Keratinocyte (primary cell): ENCODE measurements at places on chromosomes 6 and 20. TPM values are rescaled to one million over a fixed set of nuclear protein-coding genes. Genes with fewer than 3 reads are reported as not detected.

The UBE2C gene
- 9.1 to 69.8 TPM (median 46.6 TPM) in 3 replicates for polyA plus RNA-seq

DNA sequence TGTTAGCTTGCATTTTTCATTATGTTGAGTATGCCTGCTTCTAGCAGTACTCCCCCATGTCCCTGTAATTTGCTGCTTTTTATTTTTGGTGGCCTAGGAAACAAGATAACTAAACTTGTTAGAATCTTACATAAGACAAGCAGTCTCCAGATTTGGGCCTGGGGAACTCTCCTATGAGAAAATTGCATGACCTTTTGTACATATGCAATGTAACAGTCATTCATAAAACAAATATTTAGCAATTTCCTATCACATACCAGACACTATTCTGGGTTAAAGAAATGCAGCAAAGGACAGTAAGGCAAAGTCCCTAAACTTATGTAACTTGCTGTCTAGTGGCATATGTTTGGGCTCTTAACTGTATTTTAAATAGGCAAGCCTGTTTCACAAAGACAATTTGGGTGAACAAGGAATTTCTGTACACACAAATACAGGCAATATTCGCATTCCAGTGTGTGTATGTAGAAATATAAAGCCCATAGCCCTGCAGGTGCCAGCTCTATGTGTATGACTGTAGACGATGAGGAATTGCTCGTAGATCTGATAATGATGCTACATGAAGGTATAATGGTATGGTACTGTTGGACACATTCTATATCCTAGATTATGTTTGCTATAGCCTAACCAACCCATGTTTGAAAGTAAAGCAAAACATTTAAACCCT is 305.2 kb upstream of the CITED2 start:
- DNase-seq, result no peak

The OR2H2 gene
- not detected in 3 replicates for polyA plus RNA-seq

The PRICKLE4 gene
- 0.13 to 0.61 TPM (median 0.32 TPM) in 3 replicates for polyA plus RNA-seq

DNA sequence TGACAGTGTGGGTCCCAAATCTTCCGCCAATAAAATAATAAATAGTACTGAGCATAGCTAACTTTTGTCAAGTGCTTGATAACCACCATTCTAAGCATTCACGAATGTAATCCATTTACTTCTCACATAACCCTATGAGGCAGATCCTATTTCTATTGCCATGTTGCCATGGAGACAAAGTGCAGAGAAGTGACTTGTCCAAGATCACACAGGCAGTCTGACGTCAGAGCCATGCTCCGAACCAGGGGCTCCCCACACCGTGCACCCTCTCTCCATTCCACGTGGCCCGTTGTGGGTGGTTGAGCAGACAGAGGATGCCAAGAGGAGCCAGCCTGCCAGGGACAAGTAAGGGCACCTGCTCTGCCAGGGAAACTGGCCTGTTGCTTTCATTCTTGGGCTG is 38.9 kb downstream of the CDH22 start:
- no peak for DNase-seq

- no peak for DNase-seq
These were observed 403.3 kb downstream of the TAF4 start for GRCh38 chr20:61662226-61662967.

The TFAP2D gene
- polyA plus RNA-seq, result not detected in 3 replicates

The GCNT2 gene
- 5.6 to 9.3 TPM (median 7.3 TPM) in 3 replicates for polyA plus RNA-seq

DNA sequence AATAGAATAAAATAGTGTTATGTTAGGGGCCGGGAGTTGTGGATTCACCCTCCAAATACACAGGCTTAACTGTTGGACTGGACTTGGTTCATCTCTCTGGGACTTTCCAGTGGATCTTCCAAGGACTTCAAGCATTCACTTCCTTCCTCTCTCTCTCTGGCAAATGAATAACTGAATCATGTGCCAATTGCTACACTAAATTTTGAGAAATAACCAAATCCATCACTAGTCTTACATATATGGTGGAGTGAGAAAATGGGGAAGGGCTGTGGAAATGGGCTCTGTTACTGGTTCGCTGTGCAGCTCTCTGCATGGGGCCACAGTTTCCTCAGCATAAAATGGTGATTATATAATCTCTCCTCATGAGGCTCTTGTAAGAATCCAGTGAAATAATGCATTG is 6.8 kb upstream of the KIAA1755 start:
- no peak for DNase-seq

DNA sequence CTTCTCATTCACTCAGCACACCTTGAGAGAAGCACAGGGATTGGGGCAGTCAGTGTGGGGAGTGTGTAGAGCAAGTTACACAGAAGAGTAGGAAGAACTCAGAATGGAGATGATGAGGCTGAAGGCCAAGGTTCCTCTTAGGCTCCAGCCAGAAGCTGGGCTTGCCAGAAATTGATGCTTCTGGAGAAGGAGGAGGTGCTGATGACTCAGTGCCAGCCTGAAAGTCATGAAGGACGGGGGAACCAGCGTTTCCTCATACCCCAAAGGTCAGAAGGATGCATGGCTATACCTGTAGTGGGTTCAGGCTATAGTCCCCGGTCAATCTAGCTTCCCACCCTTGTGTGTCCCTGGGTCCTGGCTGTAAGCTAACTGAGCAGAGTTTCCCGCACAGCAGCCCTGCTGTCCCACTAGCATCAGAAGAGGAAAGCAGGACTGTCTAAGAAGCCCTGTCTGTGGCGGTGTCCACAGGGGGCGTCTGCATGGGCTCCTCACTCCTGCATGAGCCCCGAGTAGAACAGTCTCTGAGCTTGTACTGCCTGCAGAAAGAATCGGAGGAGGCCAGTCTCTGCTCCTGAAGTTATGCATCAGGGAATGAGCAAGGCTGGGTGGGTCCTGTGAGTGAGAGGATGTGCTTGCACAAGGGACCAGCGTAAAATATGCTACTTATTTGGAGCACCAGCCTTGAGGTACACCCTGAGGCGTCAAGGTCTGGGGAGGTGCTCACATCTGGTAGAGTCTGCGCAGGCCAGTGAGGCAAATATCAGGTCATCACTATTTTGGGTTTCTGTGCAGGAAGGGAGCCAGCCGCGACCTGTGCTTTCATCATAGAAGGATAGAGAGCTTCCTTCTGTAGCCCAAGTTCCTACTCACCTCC is 148.5 kb downstream of the MRPL14 start:
- no peak for DNase-seq

- peak; percentile 40 for DNase-seq
These were observed 15.8 kb downstream of the IL22RA2 start for GRCh38 chr6:137157601-137158000.

- no peak for DNase-seq
These were observed 82.1 kb downstream of the DLL1 start for GRCh38 chr6:170208651-170209353.

The EEF1A2 gene
- polyA plus RNA-seq, result 0.12 to 0.77 TPM (median 0.31 TPM) in 3 replicates

The SUMO4 gene
- polyA plus RNA-seq, result 0.09 TPM in 2 of 3 replicates, not detected in the other

- no peak for DNase-seq
These were observed 134.1 kb downstream of the FAM83B start for GRCh38 chr6:54980511-54981275.

DNA sequence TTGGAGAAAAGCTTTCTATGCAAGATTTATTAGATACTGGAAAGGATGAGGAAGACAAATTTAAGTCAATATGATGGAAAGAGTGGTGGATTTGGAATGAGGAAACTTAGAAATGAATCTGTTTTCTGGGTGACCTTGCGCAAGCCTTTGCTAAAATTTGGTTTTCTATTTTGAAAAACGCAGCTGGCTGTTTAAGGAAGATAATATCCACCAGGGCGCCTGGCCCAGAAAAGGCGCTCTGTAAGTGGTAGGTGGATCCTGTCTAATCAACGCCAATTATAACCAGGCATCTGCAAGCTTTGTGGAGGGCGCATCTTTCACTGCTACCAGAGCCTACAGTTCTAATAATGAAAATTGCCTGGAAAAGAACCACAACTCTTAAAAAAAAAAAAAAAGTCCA is 398 bp upstream of the SPATS1 start:
- no peak for DNase-seq

GRCh38 chr6:82374516-82374915 is 10.9 kb downstream of the TPBG start:
- DNase-seq, result no peak

- DNase-seq, result no peak
These were observed 221.9 kb downstream of the ADGRG6 start for GRCh38 chr6:142523515-142524375.

DNA sequence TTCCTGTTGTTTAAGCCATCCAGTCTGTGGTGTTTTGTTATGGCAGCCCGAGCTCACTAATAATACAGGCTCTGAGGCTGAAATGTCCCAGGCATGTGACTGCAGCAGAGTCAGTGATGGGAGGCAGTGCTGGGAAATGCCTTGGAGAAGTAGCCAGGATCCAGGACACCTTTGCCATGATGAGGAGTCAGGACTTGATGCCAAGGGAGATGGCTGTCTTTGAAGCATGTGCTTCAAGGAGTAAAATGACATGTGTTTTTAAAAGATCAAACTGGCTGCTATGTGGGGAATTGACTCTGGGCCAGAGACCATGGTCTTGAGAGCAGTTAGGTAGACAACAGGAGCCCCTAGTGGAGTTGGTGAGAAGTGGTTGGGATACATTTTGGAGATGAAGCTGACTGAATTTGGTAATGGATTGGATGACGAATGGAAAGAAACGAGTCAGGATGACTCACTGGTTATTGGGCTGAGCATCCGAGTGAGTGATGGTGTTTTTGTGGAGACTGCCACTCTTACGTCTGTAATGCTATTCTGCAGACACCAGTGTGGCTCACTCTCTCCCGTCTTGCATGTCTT is 322.2 kb downstream of the PLCB1 start:
- no peak for DNase-seq

The SMLR1 gene
- not detected in 3 replicates for polyA plus RNA-seq

GRCh38 chr6:151317103-151317994 is 74.0 kb downstream of the ZBTB2 start:
- no peak for DNase-seq
